ENCODE measurements at places on chromosomes 5 and 9.
A peak's percentile ranks its signal among the peaks of the same experiment; 100 is the strongest.

DNA sequence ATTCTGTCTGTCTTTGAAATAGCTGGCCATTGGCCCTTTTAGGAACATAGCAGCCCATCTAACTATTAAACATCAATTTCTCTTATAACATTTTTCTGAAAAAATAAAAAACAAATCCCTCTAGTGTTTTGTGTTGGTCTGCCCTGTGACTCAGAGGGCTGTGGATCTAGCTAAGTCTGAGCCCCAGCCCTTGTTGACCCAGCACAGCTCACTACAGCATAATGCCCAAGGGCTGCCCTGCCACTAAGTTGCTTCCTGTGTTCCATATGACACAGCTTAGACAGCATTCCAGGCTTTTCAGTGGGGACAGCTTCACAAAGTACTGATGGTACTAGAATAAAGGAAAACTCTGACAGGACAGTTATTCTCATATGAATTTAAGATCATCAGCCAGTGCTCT is 136.0 kb downstream of the SCAMP1 start:
- DNase-seq, result peak; percentile 71

DNA sequence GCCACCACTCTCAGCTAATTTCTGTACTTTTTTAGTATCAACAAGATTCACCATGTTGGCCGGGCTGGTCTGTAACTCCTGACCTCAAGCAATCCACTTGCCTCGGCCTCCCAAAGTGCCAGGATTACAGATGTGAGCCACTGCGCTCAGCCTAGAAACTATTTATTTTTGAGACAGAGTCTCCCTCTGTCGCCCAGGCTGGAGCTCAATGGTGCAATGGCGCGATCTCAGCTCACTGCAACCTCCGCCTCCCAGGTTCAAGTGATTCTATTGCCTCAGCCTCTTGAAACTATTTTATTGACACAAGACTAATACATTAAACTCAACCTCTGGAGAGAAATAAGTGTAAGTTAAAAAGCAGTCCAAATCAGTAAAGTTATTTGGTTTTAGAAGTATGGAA is 34.0 kb downstream of the IL6ST start:
- no peak for DNase-seq

GRCh38 chr9:6686396-6686795 is 40.9 kb upstream of the GLDC start:
- peak; percentile 42 for DNase-seq

DNA sequence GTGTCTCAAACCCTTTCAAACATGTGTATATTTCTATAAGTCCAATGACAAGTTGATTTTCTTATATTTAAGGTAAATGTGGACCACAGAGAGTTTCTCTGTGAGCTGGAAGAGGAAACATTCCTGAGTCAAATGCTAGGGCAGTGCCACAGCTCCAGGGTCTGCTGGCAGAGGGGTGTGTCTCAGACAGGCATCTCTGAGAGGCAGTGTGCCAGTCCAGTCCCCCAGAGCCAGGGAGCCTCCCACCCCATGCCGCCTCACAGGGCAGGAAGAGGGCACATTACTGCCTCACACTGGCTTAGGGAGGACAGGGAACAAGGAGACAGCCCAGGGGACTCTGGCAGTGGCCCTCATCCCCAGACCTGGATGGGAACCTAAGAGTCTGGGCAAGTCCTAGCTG is 120.2 kb downstream of the TENT4A start:
- DNase-seq, result no peak

- no peak for DNase-seq
Observed at GRCh38 chr9:135308821-135309762, 170.5 kb upstream of the PPP1R26 start.
